ENCODE measurements at places on chromosomes 6 and 20.
A peak's percentile ranks its signal among the peaks of the same experiment; 100 is the strongest.

DNA sequence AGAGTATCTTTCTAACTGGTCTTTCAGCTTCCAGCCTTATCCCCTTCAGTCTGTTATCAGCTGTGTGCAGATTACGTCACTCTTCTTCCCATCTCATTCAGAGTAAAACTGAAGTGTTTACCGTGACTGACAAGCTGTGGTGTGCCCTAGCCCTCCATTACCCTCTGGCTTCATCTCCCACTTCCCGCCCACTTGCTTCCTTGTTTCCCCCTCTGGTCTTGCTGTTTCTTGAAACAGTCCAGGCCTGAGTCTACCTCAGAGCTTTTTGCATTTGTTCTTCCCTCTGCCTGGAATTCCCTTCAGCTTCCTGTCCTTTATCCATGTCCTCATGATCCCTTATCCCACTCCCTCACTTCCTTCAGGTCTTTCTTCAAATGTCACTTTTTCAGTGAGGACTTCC, 66.9 kb downstream of the CARMIL1 start:
- no peak for DNase-seq

DNA sequence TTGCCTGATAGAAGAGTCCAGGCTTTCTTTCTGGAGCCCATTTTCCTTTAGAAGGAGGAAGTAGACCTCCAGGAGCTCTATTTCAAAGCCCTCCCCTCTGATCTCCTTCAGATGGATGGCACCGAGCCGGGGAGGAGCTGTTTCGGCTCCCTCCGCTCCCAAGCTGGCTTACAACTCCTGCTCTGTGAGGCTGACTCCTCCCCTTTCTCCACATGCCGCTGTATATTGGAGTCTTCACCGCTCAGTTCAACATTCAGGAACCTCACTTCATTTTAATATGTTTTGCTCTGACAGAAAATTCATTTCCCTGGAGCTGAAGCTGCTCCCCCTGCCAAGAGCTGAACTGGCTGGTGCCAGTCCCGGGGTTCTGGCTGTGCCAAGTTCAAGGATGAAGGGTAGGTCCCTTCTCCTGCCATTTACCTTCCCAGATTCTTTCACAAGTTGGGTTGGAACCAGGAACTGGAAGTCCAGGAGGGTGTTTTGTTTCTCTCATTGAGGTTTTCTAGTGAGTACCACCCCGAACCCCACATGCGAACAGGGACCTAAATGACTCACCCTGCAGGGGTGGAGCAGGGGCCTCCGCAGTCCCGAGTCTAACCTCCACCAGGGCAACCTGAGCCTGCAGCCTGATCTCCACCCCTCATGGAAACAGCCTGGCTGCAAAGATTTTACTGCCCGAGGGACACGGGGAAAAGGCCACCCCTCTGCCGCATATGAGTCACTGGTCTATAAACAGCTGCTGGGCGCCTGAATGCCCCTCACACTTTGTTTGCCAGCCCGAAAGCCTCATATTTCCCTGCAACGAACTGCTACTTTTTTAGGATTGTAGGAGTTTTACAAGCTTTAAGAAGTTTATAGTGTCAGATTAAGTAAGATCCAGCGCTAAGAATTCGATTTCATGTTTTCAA, 68.6 kb upstream of the FOXA2 start:
- DNase-seq, result no peak

DNA sequence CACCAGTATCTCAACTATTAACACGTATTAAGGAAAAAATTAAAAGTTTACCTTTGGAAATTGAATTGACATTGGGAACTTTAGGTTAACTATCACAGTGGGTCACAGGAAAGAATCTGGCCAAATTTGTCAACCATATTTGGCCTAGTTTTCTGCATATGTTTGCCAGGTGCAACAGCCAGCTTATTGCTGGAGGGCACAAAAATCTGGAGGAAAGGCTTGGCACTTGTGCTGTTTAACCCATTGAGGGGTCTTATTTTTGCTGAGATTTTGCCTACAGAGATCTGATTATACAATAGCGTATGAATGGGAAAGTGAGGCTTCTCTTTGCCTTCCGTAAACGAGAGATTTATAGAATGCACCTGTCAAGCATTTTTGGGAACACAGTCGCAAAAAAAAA, 190.4 kb downstream of the PRL start:
- DNase-seq, result no peak

GRCh38 chr6:97440590-97441176, 157.7 kb upstream of the MMS22L start:
- peak; percentile 12 for DNase-seq

GRCh38 chr20:63139356-63139755, 76.6 kb downstream of the YTHDF1 start:
- no peak for DNase-seq

GRCh38 chr6:15536198-15536955, 126.5 kb downstream of the DTNBP1 start:
- DNase-seq, result no peak

GRCh38 chr6:77786935-77787629, 134.2 kb downstream of the MEI4 start:
- no peak for DNase-seq

DNA sequence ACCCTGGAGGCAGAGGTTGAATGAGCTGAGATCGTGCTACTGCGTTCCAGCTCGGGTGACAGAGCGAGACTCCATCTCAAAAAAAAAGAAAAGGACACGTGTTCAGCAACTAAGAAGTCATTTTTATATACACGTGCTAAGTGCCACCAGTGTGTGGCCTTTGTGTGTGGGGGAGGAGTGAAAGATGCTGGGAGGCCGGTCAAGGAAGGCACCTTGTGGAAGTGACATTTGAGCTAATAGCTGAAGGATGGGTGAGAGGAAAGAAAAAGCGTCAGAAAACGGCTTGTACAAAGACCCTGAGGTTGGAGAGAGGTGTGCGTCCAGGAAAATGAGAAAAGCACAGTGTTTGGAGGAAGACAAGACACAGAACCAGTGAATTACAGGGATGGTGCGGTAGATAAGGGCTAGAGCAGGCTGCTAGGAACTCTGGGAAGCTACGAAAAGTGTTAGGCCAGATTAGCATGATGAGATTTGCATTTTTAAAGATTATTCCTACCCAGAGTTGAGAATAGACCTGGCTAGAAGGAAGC, 11.6 kb downstream of the RREB1 start:
- DNase-seq, result no peak

DNA sequence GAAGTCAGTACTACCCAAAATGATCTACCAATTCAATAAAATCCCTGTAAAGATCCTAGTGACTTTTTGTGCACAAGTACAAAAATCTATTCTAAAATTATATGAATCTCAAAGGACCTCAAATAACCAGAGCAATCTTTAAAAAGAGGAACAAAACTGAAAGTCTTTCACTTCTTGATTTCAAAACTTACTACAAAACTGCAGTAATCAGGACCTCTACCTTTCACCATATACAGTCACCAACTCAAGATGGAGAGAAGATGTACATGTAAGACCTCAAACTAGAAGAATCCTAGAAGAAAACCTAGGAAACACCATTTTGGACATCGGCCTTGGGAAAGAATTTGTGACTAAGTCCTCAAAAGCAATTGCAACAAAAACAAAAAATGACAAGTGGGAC, 109.5 kb upstream of the CD93 start:
- DNase-seq, result no peak

GRCh38 chr6:115945812-115946211, 114.9 kb downstream of the FRK start:
- no peak for DNase-seq

- no peak for DNase-seq
These were observed 110.2 kb downstream of the RCAN2 start for GRCh38 chr6:46381057-46381456.

DNA sequence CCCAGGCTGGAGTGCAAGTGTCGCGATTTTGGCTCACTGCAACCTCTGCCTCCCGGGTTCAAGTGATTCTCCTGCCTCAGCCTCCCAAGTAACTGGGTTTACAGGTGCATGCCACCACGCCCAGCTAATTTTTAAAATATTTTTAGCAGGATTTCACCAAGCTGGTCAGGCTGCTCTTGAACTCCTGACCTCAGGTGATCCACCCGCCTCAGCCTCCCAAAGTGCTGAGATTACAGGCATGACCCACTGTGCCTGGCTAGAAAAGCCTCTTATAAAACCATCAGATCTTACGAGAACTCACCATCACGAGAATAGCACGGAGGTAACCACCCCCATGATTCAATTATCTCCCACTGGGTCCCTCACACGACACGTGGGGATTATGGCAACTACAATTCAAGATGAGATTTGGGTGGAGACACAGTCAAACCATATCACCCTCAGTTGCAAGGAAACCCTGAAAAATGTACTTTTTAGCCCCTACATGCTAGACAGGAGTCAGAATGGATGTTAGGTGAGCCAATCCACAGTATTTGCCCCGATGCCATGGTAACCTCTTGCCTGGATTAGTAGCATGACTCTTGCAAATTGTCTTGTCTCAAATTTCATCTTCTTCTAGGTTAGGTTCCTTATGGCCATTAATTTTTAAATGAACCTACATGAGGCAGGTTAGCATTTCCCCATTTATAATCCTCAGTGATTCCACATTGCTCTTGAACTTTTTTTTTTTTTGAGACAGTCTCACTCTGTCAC, 17.1 kb upstream of the SASH1 start:
- DNase-seq, result no peak

DNA sequence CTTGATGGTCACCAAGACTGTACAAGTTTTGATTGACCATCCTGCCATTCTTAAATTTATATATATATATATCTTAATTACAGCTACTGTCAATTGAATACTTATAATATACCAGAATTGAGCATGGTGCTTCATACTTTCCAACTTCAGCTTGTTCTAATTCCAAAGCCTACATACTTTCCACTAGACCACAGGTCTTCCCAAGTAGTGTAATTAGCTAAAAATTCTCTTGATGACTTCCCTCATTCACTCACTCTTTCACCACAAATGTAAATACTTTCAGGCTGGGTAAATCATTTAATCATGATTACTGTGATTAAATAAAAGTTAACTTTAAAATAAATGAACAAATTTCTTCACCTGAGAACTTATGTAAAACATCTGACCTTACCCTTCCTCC, 3.4 kb downstream of the ASF1A start:
- DNase-seq, result no peak

DNA sequence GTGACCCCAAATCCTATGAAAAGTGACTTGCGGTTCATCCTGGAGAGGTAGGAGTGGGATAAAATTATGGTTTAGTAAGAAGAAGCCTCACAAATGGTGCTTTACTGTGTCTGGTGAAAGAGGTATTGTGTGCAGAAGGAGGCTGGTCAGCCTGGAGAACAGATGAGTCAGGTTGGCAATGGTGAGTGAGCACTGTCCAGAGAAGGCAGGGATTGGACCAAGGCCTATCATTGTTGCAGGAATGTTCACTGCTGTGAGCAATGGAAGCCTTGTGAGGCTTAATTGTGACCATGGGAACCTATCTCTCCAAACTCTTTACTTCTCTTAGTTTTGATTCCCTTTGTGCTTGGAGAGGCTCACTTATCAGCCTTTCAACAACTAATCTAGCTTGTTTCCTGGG, 89.0 kb upstream of the KCNK16 start:
- no peak for DNase-seq

DNA sequence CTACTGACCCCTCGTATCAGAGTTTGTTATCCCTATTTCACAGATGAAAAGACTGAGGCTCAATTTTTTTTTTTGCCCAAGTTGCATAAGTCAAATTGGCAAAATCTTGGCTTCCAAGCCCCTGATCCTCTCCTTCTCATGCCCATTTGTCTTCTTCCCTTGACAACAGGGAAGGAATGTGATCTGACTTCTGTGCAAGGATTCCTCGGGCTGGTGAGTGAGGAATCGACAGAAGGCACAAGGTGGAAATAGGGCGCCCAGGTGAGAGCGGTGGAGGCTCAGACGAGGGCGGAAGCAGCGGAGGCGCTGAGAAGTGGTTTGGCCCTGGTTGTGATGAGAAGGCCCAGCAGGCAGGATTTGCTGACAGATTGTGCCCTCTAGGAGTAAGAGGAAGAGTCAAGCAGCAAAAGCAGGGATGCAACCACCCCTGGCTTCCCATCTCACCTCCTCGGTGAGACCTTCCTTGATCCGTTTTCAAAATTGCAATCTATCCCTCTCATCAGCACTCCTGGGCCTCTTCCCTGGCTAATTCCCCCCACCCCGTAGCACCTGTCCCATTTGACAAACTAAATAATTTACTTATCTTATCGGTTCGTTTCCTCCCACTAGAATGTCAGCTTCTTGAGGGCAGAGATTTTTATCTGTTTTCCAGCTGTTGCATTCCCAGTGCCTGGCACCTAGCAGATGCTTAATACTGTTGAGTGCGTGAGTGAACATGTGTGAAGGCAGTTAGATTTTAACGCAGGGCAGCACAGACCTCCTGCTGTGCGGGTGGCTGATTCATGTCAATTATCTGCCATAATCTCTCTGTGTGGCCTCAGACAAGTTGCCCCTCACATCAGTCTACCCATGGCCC, 3.7 kb upstream of the SIRPA start:
- no peak for DNase-seq

DNA sequence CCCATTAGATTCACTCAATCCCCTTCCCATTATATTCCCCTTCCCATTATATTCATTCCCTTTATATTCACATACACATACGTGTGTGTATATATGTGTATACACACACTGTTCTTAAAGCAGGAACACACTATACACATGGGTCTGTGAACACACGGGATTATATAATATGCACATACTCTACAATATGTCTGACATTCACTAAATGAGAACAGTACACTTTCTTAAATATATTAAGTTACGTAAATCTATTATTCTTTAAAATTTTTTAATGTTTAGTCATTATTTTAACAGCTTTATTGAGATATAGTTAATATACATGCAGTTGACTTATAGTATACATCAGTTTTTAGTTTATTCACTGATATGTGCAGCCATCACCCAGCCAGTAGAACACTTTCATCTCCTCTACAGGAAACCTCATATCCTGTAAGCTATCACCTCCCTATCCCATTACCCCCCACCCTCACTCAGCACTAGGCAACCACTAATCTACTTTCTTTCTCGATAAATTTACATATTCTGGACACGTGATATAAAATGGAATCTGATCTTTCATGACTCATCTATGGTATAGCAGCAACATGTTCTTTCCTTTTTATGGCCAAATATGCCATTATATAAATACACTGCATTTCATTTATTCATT, 13.9 kb upstream of the SUMO4 start:
- DNase-seq, result no peak

DNA sequence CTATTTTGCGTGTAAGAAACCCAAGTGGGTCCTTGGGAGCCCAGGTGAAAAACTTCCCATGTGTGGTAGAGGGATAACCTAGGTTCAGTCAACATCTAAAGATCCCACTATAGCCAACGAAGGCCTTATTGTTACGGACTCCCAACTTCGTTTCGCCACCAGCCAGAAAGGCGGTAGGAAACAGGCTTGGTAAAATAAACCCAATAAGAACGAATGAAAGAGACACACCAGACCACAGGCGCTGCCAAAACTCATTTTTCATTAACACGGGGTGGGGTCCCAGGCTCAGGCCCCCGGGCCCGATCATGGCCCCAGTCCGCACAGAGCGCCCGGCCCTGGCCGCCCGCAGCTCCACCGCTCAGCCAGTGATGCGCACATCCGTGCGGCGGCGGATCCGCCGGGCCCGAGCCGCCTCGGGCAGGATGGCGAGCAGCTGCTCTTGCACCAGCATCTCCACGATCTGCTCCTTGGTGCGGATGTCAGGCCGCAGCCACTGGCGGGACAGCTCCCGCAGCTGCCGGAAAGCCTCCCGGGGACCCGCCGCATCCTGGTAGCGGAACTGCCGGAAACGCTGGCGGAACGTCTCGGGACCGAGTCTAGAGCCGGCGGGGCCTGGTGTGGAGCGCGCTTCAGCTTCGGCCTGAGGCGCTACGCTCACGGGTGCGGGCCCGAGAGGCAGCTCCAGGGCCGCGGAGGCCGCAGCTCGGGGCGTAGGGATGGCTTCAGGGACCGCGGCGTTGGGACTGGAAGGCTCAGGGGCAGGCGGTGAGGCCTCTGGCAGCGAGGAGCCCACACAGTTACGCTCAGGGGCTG, 709 bp downstream of the SCAND1 start:
- no peak for DNase-seq

All from Panc1 (cell line).